IPS DF 6.9 (cell line): ENCODE measurements at places on chromosomes 3 and 15.

DNA sequence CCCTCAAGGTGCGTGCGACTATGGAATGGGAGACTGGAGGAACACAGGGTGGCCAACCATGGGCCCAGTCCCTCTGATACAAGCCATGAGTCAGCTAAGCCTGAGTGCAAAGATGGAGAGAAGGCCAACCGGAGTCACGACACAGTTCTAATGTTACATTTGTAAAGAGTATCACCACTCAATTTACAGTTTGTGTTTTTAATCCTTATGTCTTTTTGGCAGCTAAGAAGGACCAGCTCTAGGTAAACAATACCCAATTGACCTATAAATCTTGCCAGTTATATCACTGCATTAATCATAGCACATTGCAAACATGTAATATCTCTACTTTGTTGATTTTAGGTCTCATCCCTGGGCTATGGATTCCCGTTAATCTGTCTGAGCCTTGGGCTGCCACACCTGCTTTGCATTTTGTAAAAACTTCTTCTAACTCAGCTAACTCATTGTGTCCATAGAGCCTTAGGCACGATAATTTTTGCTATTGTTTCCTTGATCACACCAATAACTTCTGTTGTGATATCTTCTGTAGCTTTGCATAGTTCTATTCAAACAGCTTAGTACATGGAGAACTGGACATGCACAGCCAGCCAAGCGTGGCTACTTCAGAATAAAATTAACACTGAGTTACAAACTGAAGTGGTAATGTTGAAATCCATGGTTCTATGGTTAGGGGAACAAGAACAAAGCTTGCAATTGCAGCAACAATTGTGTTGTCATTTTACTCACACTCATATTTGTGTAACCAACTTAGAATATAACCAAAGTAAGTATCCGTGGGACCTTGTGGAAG lies 50.3 kb downstream of the LSM3 start:
- H3K27me3 ChIP-seq, result no peaks in the 10 kb centered on the region
- no peaks in the 10 kb centered on the region for H3K4me1 ChIP-seq
- no peaks in the 10 kb centered on the region for H3K36me3 ChIP-seq
- H3K27ac ChIP-seq, result no peak overlapping the region
- H3K4me3 ChIP-seq, result no peak overlapping the region

- no peak for DNase-seq
- peaks cover 3% of the 10 kb centered on the region; the same call in 1 of the 2 replicates for H3K4me1 ChIP-seq
- no peaks in the 10 kb centered on the region for H3K27me3 ChIP-seq
These were observed 40.5 kb upstream of the HES1 start for GRCh38 chr3:194095464-194095863.

- H3K4me3 ChIP-seq, result no peak overlapping the region
- H3K27me3 ChIP-seq, result no peaks in the 10 kb centered on the region
- H3K4me1 ChIP-seq, result no peaks in the 10 kb centered on the region
- H3K36me3 ChIP-seq, result no peaks in the 10 kb centered on the region
- H3K27ac ChIP-seq, result no peak overlapping the region
- no peak for DNase-seq
These were observed 9.3 kb downstream of the STRA6 start for GRCh38 chr15:74193299-74193718.

- H3K4me1 ChIP-seq, result no peaks in the 10 kb centered on the region
- H3K36me3 ChIP-seq, result no peaks in the 10 kb centered on the region
- no peak overlapping the region for H3K4me3 ChIP-seq
- H3K27me3 ChIP-seq, result no peaks in the 10 kb centered on the region
These were observed 42.6 kb downstream of the CCR4 start for GRCh38 chr3:32994045-32994444.

GRCh38 chr3:167936019-167936418 lies 159.7 kb downstream of the GOLIM4 start:
- no peaks in the 10 kb centered on the region for H3K36me3 ChIP-seq
- no peaks in the 10 kb centered on the region for H3K4me1 ChIP-seq
- DNase-seq, result no peak
